Activated T-helper 1 cell treated with anti-CD3 and anti-CD28 coated beads, Interleukin-2, amount 50 U/mL, for 16 hours (primary cell): ENCODE measurements at places on chromosomes 6 and 20.

DNA sequence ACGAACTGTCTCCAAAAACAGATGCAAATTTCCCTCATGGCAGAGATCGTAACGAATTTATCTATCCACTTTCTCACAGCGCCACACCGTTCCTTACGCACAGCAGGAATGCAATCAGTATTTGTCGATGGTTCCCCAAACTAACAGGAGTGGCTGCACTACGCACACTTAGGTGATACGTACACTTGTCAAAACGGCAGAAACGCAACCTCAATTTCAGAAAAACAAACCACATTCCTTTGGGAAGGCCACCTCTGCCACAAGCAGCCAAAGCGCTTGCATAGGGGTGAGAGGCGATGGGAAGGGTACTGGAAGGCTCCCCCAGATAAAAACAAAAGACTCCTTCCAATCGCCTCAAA, 638 bp downstream of the MDN1 start:
- no peak for DNase-seq

GRCh38 chr6:35922139-35922554, 1.2 kb upstream of the SRPK1 start:
- no peak for DNase-seq

- no peak for DNase-seq
Measured at GRCh38 chr6:169969372-169970099, 218.1 kb downstream of the ERMARD start.

- no peak for DNase-seq
Measured at GRCh38 chr6:4463236-4463635, 313.0 kb upstream of the CDYL start.

- DNase-seq: no peak
Measured at GRCh38 chr6:20096536-20096935, 115.7 kb downstream of the MBOAT1 start.

- DNase-seq: no peak
Measured at GRCh38 chr6:119934816-119935215, 585.3 kb upstream of the MAN1A1 start.
